ENCODE measurements at places on chromosomes 7 and 10.

GRCh38 chr10:22712956-22713852 lies 1.2 kb downstream of the PIP4K2A start:
- DNase-seq: no peak

GRCh38 chr7:25565002-25565401 lies 336.7 kb upstream of the NPVF start:
- no peak for DNase-seq

DNA sequence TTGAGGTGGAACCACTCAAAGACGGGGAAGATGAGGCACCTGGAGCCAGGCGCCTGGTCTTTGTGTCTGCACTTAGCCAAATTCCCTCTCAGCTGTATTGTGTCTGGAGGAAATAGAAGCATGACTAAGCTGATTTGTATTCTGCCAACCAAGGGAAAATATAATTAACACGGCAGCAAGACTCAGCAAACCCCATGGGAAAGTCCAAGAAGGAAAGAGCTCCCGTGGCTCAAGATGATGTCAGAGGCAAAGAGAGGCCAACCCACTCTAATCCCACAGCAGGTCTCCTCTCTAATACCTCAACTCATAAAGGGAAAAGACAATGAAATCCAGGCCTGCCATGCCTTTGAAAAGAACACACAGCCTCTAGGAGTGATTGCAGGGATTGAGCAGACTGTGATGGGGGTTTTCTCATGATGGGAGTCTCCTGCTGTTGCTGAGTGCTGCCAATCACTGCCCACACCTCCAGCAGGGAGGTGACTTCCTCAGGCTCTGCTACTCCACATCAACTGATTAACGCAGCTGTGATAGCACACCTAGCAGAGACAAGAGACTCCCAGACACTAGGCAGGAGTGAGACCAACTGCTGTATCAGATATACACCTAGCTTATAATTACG lies 255.5 kb upstream of the C7orf33 start:
- no peak for DNase-seq

DNA sequence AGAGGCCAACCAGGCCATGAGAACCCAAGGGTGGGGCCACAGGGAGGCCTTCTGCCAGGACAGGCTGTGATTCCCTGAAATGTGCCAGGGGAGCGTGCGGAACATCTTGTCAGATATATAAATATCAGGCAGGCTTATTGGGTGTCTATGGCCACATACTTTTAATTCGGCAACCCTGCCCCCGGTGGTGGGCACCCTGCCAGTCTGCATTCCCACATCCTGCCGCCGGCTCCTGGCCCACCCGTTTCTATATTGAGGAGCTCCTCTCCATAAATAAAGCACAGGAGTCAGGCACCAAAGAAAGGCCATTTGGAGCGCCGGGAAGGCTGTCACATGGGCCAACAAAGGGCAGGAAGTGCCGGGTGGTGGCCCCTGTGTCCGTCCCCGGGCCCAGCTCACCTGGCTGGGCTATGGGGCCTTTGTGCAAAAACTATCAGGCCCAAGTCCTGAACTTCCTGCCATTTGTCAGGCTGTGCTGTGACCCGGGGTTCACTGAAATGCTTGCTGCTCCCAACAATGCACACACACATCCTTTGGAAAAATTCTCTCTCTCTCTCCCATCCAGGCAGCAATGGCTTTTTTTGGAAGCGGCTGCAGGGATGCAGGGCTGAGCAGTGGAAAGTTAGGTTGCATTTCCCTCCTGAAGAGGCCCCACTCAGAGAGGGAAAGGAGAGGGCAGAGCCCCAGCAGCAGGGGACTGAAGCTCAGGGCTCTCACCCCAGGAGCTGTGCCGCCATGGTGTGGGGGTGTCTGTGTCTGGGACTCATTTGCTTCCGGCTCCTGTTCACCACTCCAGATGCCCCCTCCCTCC lies 25.0 kb upstream of the PODXL start:
- no peak for DNase-seq

GRCh38 chr10:86215712-86216111 lies 150.9 kb downstream of the GRID1 start:
- no peak for DNase-seq

DNA sequence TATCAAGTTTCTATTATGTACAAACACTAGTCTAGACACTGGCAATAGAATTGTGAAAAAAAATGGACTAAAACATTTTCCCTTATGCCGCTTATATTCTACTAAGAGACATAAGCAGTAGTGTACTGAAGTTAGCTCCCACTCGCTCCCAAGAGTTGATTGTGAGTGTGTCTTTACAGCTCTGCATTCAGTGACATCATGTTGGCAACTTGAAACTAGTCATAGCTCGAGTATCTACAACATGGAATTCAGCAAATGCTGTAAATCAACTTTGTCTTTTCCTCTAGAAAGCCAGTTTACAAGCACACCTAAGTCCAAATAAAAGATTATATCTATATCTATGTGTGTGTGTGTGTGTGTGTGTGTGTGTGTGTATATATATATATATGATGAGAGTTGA lies 58.8 kb upstream of the MAGI2 start:
- no peak for DNase-seq

DNA sequence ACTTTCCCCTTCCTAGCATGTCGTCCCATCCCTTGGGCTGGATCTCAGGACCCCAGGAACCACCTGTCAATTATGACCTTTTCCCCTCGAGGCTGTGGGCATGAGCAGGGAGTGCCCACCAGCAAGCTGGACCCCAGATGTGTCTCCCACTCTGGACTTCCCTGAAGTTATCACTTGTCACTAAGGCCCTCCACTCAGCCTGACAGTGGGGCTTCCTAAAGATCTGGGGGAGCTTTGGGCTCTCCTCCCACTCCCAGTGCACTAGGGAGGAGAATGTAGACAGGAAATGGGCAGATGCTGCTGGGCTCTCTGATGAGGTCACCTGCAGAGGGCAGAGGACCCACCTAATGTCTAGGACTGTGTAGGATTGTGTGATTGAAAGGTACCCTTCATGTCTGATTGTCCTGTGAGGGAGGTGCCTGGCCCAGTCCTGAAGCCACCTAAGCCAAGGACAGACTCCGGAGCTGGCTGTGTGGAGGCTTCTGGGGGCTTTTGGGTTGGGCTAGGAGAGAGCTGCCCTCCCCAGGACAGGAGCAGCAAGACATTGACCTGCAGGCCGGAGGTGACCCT lies 18.7 kb downstream of the MYO1G start:
- DNase-seq: no peak

DNA sequence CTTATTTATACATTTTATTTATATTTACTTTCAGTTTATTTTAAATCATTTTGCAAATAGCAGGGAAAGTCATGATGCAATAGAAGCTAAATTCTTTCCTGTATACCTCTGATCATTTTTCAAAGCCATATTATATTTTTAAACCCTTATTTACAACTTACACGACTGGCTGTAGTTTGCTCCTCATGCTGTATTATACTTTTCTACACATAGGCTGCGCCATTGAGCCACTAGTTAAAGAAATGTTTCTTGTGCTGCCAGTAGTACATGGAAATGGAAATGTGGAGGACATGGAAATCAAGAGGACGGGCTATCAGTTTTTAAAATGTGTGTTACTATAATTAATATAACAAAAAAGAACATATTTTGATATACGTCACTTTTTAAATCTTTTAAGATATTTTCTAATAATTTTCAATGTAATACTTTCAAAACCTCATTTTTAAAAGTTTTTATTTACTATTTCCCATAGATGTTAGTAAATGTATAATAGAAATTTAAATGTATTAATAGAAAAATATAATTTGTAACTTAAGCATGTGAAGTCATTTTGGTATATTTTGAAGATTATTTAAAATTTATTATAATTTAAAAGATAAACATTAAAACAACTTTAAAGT lies 118.5 kb downstream of the VTI1A start:
- DNase-seq: no peak

GRCh38 chr10:91570220-91570619 lies 62.7 kb downstream of the PPP1R3C start:
- DNase-seq: no peak

- no peak for DNase-seq
Observed at GRCh38 chr7:23358152-23358674, 59.1 kb downstream of the MALSU1 start.

GRCh38 chr7:2248984-2249694 lies 7.1 kb downstream of the NUDT1 start:
- no peak for DNase-seq

- DNase-seq: no peak
Observed at GRCh38 chr7:120334475-120334874, 61.5 kb downstream of the KCND2 start.

GRCh38 chr7:1663857-1664651 lies 6.0 kb upstream of the ELFN1 start:
- no peak for DNase-seq

DNA sequence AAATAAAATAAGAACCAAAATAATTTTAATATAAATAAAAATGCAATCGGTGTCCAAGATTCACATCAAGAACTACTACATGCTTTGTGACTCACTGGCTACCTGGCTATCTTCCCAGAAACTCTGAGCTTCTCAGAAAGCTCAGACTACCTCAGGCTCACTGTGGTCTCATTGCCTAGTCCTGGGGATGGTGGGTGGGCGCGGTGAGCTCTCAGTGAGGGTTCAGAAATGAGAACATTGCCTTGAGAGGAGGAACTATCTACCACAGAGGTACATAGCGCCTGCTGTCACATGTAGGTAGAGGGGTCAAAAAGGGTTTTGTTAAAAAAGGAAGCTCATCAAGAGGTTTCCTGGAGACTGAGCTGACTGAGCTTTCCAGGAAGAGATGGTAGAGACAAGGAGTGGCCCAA lies 108.0 kb downstream of the WDFY4 start:
- DNase-seq: no peak

All from cortex of kidney (tissue), 1 donor.